ENCODE measurements at places on chromosomes 1 and 21. TPM values are rescaled to one million over a fixed set of nuclear protein-coding genes. Genes with fewer than 3 reads are reported as not detected.

The CD1E gene
- polyA plus RNA-seq: not detected

DNA sequence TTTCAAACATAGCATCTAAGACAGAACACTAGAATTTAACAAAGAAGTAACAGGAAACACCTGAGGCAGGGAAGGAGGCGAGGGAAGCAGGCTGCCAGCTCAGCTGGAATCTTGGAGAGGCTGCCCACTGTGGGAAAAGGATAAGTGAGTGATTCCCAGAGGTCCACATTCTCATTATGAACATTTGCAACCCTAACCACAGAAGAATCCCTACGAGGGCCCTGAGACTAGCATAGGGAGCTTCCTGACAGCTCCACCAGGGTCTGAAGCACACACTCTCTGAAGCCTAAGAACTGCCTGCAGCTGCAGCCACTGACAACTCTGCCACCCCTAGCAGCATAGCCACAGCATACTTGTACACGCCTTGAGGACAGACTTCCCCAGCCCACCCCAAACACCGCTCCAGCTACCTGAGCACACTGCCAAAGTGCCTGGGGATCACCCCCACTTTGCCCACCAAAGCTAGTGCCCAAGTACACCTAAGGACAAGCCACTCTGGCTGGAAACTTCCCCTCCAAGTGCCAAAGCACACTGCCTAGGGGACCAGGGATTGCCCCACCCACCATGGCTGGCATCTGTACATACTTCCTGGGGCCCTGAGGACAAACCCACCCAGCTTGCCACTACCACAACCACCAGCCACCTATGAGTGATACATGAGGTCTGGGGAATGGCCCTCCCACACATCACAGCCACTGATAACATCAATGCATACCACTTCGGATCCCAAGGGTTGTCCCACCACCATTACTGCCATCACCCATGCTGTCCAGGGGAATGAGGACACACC is 76.6 kb upstream of the GUCA2A start:
- peak; percentile 24 for DNase-seq

DNA sequence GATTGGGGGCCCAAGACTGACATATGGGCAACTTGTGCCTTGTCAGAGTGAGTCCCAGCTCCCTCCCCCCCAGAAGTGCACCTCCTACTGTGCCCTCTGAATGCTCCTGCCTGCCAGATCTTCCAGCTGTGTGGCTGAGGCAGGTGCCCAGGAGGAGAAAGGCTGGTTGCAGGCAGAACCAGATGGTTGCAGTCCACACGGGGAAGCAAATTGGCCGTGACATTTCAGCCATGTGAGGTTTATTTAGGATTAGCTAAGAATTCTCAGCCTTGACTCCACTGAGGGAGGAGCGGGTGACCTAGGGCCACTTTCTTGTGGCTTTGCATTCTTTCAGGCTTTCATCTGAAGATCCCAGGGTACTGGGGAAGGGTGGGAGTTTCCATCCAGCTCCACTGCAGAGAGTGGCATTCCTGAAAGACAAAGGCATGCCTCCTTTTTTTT is 33.8 kb downstream of the PEX14 start:
- DNase-seq: no peak

DNA sequence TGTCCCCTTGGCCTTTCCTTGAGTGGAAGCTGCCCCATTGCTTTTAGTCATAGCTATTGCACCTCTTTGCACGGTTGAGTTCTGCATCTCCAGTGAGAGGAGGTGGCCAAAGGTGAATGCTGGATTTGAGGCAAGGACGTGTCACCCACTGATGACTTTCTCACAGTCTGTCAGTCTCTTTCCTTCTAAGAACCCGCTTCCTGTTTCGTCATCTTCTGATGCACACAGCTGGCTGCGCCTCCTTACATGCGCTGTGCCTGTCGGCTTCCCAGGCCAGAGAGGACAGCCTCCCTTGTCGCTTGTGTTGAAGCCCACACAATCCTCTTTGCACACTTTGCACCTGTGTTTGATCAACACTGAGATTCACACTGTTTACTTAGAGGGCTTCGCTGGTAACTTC is 41.8 kb upstream of the PWP2 start:
- DNase-seq: no peak

DNA sequence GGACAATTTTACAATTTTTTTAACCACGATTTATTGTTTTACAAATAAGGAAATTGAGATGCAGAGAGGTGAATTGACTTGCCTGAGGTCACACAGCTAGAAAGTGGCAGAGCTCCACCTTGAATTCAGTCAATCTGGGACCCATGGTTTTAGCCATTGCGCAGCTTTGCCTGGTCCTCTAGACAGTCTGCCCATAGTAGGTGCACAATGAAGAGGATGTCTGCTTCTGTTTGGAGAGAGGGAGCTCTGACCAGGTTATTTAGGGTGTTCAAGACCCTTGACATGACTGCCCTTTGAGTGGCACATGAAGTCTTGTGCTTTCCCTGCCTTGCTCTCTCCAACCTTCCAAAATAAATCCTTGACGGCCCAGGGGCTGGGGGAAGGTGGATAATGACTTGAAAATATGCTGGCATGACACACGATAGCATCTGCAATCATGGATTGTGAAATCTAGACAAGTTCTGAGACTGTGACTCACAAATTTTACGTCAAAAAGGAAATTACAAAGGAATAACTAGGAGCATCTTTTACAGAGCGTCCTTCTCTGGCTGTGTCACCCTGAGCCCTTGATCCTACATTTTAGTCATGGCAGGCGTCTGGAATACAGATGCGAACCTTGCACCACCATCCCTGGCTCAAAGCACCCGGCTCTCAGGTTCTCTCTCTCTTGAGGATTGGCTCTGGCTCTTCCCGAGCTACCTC is 26.2 kb upstream of the ID3 start:
- no peak for DNase-seq

DNA sequence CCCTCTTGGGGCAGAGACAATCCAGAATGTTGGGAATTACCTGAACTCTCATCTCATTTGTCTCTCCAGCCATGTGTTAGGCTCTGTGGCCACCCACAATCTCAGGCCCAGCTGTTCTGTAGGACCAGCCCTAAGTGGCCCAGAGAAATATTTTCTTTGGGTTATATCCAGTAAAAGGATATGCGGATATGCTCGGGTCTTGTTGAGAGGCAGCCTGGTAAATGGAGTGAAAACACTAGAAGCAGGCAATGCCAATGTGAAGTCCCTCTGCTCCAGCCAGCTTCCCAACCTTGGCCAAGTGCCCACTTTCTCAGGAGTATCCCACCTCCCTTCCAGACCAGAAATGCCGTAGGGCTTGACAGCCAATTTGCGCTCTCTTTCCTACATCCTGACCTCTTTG is 192.2 kb downstream of the ST6GALNAC3 start:
- DNase-seq: no peak

GRCh38 chr1:172629638-172630037 is 29.3 kb upstream of the FASLG start:
- no peak for DNase-seq

Data from left lung (tissue), 14 donors.